Upper lobe of right lung (tissue), 1 donor: ENCODE measurements at places on chromosomes 13 and 19. TPM values are rescaled to one million over a fixed set of nuclear protein-coding genes. Genes with fewer than 3 reads are reported as not detected.

- DNase-seq, result no peak
Observed at GRCh38 chr13:113943821-113944565, 29.9 kb downstream of the C13orf46 start.

Gene CGB8
- total RNA-seq, result not detected

Gene URAD
- total RNA-seq, result not detected

DNA sequence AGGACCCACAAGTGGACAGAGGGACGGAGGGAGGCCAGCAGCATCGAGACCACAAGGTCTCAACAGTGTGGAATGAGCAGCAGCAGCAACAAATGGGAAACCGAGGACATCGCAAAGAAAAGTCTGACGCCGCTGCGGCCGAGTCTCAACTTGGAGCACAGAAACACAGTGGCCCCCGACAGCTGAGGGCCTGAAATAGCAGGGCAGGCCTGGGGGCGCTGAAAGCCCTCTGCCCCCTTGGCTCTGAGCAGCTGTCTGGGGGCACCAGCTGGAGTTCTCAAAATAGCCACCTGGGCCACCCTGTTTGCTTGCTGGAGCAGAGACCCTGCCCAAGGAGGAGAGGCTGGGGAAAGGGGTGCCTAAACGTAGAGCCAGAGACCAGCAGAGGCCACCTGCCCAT lies 5.9 kb upstream of the ISYNA1 start:
- no peak for DNase-seq

- no peak for DNase-seq
Observed at GRCh38 chr13:40776232-40776631, 5.2 kb upstream of the MRPS31 start.

Gene RXFP2
- total RNA-seq, result not detected

Gene TMEM161A
- 31.0 TPM for total RNA-seq

- DNase-seq, result no peak
Observed at GRCh38 chr19:54792814-54793213, 10.6 kb upstream of the KIR2DL4 start.

DNA sequence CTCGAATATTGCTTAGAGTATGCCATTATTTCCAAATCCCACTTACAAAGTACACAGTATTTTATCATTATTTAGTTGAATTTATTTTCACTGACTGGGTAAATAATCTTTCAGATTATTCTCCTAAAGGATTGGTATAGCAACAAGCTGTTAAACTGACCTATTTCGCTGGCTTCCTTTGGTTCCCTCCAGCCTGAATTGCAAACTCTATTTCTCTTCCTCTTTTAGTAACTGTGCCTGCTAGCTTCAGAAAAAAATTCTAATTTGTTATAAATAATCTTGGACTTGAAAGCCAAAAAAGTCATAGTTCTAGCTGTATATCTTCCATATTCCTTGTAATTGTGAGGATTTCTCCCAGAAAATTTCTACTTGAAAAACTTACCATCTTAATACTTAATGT lies 15.0 kb upstream of the CCNA1 start:
- no peak for DNase-seq

GRCh38 chr19:8004723-8005513 lies 523 bp downstream of the ELAVL1 start:
- DNase-seq, result peak; percentile 71

DNA sequence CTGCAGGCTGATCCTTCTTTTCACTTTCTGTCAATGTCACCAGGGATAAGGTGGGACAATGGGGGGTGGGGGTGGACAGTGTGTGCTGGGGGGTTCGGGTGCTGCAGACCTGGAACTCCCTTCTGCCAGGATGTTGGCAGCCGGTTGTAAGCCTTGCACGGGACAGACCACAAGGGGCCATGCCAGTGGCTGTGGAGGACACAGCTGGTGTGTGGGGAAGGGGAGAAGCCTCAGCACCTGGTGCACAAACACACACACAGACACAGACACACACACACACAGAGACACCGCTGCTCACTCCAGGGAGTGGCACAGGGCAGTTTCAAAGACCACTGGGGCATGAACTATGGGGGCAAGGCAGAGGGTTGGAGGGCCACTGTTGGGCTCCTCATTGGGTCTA lies 3.6 kb downstream of the F2RL3 start:
- DNase-seq, result no peak

DNA sequence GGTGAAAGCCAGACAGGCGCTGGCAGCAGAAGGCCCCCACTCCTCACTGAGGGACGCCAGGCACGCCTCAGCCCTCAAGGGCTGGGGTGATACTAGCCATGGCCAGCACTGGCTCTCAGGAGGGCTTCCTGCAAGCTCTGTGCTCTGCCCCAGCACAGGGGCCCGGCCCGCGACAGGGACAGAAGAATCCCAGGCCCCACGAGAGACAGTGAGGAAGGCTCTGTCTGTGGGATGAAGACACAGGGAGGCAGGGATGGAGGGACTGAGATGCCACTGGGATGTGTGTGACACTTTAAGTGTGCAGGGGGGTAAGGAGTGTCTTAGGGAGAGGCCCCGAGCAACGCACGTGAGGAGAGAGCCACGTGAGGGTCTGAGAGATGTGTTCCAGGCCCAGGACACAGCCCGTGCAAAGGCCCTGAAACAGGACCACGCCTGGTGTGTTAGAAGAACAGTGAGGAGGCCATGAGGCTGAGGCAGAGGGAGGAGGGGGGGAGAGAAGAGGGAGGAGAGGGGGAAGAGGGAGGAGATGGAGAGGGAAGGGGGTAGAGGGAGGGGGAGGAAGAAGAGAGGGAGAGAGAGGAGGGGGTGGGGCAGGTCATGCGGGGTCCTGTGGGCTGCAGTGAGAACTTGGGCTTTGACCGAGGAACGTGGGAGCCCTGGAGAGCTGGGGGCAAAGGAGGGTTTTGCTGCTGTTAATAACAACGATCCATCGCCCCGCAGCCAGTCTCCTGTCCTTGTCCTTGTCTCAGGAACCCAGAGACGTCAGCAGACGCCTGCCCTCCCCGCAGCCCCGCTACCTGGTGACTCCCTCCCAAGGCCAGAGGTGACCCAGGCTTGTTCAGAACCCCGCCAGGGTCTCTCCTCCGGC lies 7.2 kb downstream of the RPL36 start:
- DNase-seq, result no peak

Gene C19orf38
- total RNA-seq, result 7.4 TPM

Gene OLFM4
- not detected for total RNA-seq

Gene KCNJ14
- 1.1 TPM for total RNA-seq

- no peak for DNase-seq
Observed at GRCh38 chr13:40127476-40127875, 472.0 kb downstream of the COG6 start.

DNA sequence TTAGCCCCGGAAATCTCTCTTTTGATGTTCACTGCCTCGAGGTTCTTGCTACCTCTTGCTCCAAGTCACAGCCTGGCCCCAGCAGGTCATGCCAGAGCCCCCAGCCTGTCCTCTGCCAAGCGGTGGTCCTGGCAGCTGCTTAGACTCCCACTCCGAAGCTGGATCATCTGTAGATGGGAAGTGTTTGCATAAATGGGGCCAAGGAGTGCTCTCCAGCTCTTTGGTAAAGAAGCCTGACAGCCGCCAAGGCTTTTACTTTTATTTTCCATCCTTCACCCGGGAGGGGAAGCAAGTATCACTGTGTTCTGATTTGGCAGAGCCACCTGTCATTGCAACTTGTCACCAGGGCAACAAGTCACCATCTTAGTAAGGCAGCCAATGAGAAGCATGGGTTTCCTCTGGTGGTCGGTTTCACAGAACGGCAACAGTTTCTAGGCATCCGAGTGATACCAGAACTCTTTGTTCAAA lies 10.6 kb upstream of the RETN start:
- no peak for DNase-seq

DNA sequence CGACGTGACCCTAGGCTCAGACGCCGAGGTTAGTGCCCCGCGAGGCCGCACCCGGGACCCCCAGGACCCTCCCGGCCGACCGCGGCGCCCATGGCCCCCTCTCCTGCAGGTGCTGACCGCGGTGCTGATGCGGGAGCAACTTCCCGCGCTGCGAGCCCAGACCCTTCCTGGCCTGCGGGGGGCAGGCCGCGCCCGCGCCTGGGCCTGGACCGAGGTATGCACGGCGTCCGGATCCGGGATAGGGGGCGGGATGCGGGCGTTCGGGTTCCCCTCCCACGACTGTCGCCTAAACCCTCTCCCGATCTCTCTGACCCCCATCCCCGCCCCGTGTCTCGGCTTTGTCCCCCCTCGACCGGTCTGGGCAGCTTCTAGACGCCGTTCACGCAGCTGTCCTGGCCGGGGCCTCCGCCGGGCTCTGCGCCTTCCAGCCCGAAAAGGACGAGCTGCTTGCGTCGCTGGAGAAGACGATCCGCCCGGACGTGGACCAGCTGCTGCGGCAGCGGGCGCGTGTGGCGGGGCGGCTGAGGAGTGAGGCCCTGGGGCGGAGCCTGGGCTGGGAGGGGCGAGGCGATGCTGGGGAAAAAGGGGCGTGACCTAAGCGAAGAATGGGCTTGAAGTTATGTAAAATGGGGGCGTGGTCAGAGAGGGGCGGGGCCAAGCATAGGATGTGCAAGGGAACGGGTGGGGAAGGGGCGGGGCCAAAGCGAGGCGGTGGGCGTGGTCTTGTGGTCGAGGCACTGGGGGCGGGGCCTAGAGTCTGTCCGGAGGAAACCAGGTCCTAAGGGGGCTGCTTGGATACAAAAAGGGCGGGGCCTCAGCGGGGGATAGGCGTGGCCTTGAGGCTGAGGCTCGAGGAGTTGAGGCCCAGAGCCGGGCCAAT lies 16.0 kb upstream of the COLGALT1 start:
- DNase-seq, result peak; percentile 96

GRCh38 chr13:89822467-89822866 lies 1525.0 kb upstream of the MIR17HG start:
- no peak for DNase-seq

DNA sequence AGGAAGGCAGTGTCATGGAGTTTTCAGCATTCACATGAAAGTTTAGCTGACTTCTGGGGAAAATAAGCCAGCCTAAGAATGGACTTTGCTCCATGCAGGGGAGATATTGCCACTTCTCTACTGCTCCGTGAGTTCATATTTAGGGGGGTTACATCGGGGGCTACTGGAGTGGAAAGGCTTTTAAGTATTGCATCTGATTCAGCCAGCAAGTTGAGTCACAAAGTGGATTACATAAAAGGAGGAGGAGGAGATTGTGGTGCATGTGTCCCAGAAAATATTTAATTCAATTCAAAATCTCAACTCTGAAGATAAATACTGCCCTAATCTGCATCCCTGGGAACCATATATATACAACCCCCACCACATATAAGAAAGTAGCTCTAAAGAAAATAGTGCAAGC lies 617.2 kb downstream of the DCT start:
- no peak for DNase-seq

DNA sequence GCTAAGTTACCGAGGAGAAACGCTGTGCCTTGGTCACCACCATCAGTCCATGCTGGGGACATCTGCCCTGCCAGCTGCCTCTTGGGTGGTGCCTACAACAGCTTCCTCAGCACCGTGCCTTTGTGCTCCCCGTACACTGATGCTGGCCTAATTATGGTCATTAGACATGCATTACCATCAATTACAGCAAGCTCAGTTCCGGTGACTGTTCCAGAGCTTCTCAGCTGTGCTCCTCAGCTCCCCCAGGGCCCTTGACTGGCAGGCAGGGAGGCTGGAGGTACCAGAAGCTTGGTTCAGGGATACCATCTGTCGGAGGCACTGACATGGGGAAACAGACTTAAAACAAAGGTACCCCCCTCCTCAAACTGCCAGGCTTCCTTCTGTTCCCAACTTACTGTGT lies 40.2 kb downstream of the CILP2 start:
- DNase-seq, result no peak
